ENCODE measurements at places on chromosomes 5 and 9.
A peak's percentile ranks its signal among the peaks of the same experiment; 100 is the strongest.

GRCh38 chr9:128323212-128323730, 632 bp downstream of the COQ4 start:
- DNase-seq, result no peak

DNA sequence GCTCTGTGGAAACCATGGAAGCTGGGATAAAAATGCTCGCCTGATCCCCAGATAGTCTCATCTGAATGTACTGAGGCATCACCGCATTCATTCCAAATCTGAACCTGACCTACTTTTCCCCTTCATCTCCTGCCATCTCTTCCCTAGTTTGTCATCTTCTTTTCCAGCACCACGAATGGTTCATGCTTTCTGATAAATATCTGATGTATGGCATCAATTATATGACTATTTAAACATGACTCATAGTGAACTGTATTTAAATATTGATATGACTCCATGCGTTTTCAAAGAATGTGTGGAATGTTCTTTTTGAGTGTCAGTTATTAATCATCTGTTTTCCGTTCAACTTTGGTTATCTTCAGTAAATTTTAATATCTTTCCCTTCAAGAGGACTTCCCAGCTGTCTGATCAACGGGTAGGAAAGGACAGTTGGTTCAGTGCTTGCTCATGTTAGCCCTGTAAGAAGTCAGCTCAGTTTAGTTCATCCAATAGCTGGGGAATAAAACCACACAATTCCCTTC, 21.1 kb downstream of the BASP1 start:
- no peak for DNase-seq

GRCh38 chr9:5008202-5008601, 23.1 kb downstream of the JAK2 start:
- no peak for DNase-seq

DNA sequence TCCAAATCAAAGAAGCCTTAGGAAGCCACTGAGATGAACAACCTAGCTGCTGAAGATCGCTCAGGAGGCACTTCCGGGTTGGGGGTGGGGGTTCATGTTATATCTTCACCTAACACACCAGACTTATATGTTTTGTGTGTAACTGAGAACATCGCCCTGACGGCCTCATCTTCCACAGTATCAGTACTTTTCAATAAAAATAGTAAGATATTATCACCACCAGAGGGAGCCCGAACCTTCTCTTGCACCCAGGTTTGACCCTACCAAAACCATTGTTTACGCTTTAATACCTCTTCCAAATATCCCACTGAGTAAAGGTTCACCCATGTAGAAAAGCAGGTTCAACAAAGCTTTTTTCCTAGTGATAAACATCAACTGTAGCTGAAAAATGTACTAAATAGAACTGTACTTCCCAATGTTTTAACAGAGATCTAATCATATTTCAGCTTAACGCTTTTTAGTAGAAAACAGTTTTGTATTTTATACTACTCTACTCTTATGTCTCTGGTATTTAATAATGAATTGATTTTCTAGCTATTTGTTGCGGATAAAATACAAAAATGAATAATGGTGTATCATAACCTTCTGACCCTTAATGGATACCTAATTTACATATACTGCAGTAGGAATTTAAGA, 244.0 kb downstream of the EPB41L4A start:
- DNase-seq, result peak; percentile 27

- no peak for DNase-seq
Observed at GRCh38 chr9:69122082-69122548, 52.0 kb upstream of the TJP2 start.

- DNase-seq, result no peak
Observed at GRCh38 chr9:78781681-78782080, 484.8 kb downstream of the PSAT1 start.

DNA sequence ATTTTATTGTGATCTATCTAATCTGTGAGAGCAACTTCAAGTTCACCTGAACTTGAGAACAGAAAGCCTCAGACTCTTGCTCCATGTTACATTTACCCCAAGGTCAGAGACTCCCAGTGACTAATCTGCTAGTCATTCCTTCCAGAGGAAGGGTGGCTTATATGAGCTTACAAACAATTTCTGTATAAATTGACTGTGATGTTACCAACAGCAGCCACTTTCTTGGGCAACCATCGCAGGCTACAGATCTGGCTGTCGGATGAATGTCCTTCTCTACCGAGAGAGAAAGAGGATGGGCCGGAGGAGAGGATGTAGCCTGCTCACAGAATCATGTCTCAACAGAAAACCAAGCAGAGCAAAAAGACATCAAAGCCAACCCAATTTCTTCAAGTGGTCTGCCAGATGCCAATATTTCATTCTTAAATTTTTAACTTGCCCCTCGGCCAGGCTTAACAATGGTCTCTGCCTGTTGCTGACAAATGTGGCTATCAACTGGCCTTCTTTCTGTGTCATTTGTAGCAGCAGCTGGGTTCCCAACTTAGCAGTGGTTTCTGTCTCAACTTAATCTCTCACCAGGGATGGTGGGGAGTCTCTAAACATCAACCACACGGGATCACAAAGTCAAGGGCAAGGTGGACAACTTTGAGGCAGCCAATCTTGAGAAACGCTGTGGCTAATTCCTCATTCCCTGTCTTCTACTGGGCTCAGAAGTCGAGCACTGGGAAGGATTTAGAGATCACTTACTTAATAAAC, 81.3 kb downstream of the RAPGEF1 start:
- no peak for DNase-seq

- DNase-seq, result no peak
Observed at GRCh38 chr5:105940181-105940580, 1730.6 kb downstream of the EFNA5 start.

DNA sequence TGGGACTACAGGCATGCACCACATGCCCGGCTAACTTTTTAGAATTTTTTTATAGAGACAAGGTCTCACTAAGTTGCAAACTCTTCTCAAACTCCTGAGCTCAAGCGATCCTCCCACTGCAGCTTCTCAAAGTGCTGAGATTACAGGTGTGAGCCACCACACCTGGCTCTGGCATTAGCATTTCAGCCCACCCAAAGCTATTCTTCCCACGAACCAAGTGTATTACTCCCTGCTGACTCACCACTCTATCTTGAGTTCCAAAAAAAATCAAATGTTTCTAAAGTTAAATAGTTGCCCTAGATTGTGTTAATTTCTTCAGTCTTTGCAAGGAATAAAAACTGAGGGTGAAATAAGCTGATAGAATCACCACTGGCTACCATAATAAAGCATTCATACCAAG, 205.5 kb downstream of the ARRDC3 start:
- DNase-seq, result no peak

- no peak for DNase-seq
Observed at GRCh38 chr9:96382839-96383164, 709 bp downstream of the SLC35D2 start.

DNA sequence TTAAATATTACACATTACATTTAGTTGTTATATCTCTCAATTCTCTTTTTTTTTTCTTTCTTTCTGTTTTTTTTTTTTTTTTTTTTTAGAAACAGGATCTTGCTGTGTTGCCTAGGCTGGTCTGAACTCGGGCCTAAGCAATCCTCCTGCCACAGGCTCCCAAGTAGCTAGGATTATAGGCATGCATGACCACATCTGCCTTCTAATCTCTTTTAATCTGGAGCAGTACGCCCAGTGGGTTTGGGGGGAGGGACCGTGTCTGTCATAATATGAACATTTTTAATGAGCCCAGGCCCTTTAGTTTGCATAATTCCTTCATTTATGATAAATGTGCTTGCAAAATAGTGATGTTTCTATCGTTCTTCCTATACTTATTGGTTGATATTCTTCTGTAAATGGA, 10.3 kb downstream of the RHOBTB3 start:
- DNase-seq, result no peak

DNA sequence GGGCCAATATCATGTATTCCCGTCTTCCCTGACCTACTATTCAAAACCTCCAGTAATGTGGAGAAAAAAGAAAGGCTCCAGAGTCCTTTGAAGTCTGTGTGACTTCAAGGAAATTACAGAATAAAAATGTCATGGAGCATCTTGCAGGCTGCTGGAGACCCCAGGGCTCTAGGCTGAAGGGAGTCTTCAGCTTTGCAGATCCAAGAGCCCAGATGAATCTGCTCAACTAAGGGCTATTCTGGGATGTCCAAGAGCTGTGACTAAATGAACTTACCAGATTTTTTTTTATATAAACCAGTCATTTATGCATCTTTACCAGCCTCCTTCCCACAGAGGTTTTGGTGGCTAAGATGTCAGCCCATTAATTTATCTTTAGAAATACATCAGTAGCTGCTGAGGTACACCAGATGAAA, 167.3 kb downstream of the MUSK start:
- no peak for DNase-seq

GRCh38 chr9:71353720-71354119, 232.3 kb upstream of the TRPM3 start:
- no peak for DNase-seq

- DNase-seq, result peak; percentile 38
Observed at GRCh38 chr5:116068028-116068632, 16.7 kb upstream of the COMMD10 start.

DNA sequence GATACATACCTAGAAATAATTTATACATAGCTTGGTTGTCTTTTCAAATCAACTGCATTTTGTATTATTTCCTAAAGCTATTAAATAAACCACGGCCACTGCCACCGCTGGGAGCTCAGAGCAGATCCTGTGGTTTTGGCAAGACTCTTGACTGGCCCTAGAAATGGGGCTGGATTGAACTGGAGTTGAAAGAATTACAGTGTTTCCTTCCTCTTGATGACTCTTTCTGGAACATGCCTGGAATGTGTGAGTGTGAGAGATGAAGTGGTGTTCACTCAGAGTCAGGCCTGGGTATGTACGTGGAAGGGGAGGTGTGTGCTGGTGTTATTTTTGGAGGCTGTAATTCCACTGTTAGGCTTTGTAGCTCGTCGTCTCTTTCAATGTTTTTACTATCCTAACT, 45.9 kb downstream of the TEK start:
- DNase-seq, result no peak

GRCh38 chr5:54753034-54753433, 232.4 kb downstream of the ESM1 start:
- DNase-seq, result peak; percentile 37

GRCh38 chr9:125428902-125429467, 167.4 kb downstream of the GAPVD1 start:
- DNase-seq, result no peak

DNA sequence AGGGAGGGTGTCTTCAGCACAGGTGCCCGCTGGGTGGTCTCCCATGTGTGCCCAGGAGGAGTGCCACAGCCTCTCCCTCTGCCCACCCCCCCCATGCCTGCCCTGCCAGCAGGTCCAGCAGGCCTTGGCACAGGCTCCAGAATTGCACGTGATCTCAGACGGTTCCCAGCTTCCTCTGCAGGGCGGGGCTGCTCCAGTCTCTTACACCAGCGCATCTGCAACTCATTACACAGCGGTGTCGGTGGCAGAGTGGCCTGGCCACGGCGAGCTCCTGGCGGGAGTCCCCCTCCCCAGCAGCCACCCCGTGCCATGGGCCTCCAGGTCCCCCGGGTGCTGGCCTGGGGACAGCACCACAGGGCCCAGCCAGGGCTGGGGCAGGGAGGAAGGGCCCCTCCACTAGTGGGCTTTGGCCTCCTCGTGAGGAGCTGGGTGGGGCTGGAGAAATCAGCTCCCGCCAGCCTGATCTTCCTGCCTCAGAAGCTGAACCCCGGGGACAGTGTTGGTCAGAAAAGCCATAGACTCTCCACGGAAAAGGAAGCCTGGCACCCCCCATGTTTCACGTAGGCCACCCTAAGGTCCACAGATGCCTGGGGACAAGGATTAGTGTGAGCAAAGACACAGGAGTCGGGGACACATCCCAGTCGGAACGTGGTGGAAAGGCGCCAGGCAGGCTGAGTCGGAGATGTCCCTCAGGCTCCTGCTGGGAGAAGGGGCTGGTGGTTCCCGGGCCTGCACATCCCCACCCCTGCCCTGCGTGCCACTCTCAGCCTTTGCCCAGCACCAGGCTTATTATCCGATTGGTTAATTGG, 40.2 kb downstream of the RXRA start:
- DNase-seq, result no peak

- DNase-seq, result no peak
Observed at GRCh38 chr5:81145329-81145935, 87.7 kb upstream of the CKMT2 start.

- DNase-seq, result no peak
Observed at GRCh38 chr5:137320056-137321045, 178.8 kb downstream of the SPOCK1 start.

DNA sequence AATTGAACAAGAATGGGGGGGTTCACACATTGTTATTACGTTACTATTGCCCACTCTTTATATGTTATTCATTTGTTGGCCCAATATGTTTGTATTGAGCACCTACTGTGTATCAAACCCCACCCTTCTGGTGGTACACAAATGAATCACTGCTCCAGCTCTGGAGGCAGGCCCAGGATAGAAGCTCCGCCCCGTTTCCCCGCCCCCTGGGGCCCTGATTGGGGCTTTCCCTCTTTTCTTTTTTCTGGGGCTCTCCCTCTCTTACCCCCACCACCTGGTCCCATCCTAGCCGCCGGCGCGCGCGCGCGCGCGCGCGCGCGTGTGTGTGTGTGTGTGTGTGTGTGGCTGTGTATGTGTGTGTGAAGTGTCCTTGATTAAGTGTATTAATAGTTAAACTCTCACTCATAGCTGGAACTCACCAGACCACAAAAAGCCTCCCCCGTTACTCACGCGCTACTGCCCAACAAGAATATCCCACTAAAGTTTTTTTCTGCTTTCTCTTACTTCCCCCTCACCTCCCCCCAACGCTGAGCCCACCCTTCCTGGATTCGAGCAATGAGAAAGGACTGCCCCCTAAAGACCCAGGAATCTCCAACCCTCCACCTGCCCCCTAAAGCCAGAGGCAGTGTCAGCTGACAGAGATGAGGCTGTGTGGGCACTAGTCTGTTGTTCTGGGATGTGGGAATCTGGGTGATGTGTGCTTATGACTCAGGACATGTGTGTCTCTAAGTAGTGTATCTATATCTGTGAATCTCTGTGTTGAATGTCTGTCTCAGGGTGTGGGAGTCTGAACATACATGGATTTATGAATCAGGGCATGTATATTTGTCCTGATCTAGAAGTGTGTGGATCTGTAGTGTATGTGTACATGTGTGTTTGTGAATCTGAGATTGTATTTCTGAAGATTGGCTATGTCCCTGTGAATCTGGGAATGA, 4.0 kb downstream of the CXXC5 start:
- DNase-seq, result peak; percentile 21

DNA sequence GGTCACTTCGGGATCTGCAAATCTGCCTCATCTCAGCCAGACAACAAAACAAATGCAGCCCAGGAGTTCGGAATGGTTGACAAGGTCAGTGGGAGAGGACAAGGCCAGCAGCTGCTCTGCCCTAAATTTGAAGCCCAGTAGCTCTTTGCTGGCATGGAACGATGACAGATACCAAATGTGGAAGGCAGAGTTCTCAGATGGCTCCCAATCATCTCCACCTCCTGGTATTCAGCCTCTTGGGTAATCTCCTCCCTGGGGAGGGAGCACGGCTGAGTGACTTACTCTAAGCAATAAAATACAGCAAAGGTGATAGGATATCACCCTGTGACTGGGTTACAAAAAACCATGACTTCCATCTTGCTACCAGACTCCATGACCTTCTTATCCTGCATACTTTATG, 172.8 kb downstream of the ENTREP1 start:
- no peak for DNase-seq

GRCh38 chr5:66595756-66596635, at the start of gene MAST4:
Gene MAST4 (plus strand): TSS chr5:66596393. CDS start chr5:66596656, 263 bp downstream.
- peak; percentile 3 for DNase-seq
